ENCODE measurements at places on chromosomes 2 and 18. TPM values are rescaled to one million over a fixed set of nuclear protein-coding genes. Genes with fewer than 3 reads are reported as not detected.

DNA sequence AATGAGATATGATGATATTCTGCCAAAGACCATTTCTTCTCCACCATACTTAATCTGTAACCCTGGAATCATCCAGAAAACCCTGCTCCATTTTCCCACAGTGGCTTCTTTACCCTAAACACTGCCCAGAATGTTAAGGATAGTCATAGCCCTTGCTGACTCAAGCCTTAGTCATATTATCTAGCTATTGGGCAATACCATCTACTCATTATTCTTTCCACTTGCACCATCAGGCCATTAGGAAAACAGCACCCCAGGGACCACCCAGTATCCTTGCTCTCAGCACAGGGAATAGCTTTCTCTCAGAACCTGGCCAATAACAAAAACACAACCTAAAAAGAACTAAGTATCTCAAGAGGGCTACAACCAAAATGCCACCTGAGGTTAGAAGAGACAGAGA lies 445.7 kb upstream of the SLC14A2 start:
- H3K4me1 ChIP-seq, result no peaks in the 10 kb centered on the region
- H3K4me3 ChIP-seq, result no peak overlapping the region
- H3K27me3 ChIP-seq, result no peaks in the 10 kb centered on the region
- DNase-seq, result no peak

DNA sequence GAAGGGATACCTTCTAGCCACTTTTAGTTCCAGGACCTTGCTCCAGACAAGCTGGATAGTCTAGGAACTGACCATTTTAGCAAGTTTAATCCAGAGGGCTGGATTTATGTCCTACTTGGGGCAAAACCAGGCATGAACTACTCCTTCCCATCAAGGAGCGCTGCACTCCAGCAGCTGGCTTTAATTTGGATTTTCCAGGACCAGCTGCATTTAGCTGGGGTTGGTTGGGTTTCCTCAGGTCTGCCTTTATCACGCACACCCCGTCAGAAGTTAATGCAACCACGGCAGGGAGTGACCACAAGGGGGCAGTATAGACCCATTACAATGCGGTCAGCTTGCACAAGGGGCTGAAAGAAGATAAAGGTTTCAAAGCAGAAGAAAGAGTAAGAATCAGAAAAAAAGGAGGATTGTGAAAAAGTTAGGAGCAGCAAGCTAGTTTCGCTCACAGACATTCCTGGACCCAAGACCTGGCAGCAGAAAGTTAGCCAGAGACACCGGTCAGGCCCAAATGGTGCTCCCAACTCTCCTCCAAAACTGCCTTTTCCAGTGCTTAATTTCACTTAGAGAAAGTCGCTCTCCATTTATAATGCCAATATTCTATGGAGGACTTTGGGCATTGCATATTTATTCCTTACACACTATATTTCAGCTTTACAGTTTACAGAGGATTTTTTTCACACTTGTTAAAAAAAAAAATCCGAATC lies 40.1 kb downstream of the SLC4A1AP start:
- H3K27ac ChIP-seq, result no peak overlapping the region
- H3K36me3 ChIP-seq, result no peaks in the 10 kb centered on the region
- peak; percentile 79 for DNase-seq

DNA sequence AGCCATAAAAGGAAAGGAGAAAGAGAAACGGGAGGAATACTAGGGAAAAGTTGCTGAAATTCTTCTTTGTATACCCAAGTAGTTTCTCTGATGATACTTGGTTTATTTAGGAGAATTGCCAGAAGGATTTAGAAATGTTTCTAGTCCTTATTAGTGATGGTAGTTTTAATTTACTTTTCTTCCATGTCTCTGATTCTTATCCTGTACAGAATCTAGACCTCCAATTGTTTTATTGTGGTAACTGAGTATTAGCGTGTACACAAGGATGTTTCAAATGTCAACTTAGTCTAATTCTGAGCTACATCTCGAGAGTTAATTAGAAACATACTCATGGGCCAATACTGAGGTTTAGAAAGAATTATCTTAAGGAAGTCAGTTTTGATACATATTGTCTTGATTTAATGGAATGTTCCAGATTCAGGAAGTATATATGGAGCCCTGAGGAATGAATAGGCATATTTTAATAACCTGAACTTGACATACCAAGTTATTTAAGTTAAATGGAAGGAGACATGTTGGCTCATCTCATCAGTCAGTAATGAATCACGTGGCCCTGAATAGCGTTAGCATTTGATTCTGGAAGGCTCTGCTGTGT lies 219.6 kb downstream of the LTBP1 start:
- no peaks in the 10 kb centered on the region for H3K36me3 ChIP-seq
- H3K27ac ChIP-seq, result no peak overlapping the region
- H3K4me3 ChIP-seq, result no peak overlapping the region
- no peaks in the 10 kb centered on the region for H3K27me3 ChIP-seq
- H3K4me1 ChIP-seq, result no peaks in the 10 kb centered on the region
- no peak for DNase-seq

- H3K36me3 ChIP-seq, result no peaks in the 10 kb centered on the region
- H3K4me3 ChIP-seq, result no peak overlapping the region
- H3K27ac ChIP-seq, result peak overlapping the region; percentile 39
- no peaks in the 10 kb centered on the region for H3K27me3 ChIP-seq
- DNase-seq, result no peak
- peaks cover 8% of the 10 kb centered on the region for H3K4me1 ChIP-seq
Measured at GRCh38 chr18:70428439-70428838, 139.6 kb downstream of the SOCS6 start.

- H3K4me3 ChIP-seq, result no peak overlapping the region
- no peak for DNase-seq
- no peaks in the 10 kb centered on the region for H3K36me3 ChIP-seq
- no peak overlapping the region for H3K27ac ChIP-seq
Measured at GRCh38 chr18:25075331-25075730, 276.6 kb downstream of the ZNF521 start.

DNA sequence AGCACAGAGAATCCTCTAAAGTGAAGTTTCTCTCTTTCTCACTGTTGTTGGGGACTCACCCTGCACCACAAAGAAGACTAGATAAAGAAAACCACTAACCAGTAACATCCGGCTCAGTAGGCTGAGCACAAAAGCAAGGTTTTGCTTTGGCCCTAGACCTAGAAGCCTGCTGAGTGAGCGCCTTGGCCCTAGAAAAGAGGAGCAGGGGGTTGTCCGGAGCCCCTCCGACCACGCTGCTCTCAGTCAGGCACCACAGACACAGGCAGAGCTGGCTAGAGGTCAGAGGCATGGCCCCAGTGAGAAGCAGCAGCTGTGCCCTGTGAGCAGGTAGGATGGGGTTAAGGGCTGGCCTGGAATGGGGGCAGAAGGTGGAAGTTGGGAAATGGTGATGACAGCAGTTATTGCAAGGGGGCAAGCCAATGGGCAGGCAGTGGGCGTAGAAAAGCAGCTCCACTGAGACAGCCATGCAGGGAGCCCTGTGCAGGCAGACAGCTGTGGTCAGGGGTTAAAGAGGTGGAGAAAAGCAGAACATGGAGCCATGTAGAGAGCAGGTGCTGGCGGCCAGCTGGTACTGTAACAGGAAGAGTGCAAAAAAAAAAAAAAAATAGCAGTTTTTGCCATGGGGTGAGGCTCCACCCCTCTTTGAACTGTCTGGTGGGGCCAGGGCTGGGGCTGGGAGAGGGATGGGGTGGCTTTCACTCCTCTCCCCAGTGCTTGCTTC lies 36.9 kb upstream of the SLC14A1 start:
- no peaks in the 10 kb centered on the region for H3K27me3 ChIP-seq
- no peaks in the 10 kb centered on the region for H3K4me1 ChIP-seq
- DNase-seq, result peak; percentile 75
- H3K27ac ChIP-seq, result peak overlapping the region; percentile 26

GRCh38 chr2:100179806-100180205 lies 37.4 kb upstream of the AFF3 start:
- H3K27me3 ChIP-seq, result no peaks in the 10 kb centered on the region
- no peak overlapping the region for H3K4me3 ChIP-seq
- H3K27ac ChIP-seq, result no peak overlapping the region
- no peak for DNase-seq
- H3K4me1 ChIP-seq, result no peaks in the 10 kb centered on the region

DNA sequence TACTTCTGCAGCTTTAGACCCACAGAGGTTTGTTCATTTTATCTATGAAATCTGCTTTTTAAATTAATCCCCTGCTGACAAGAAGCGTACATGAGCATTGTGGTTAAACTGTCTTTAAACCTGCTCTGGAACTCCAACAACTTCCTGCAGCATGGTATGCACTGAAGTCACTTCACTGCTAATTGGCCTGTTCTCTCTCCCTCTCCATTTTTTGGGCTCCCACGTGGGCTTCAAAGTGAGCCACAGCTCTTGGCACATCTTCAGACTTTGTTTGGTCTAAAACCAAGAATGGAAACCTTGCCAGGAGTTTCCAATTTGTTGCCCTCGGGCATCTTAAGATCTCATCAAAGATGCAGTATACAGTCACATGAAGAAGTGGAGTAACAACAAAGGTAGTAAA lies 311.4 kb downstream of the LRRTM1 start:
- H3K27ac ChIP-seq, result no peak overlapping the region
- H3K27me3 ChIP-seq, result no peaks in the 10 kb centered on the region
- no peak overlapping the region for H3K4me3 ChIP-seq
- no peaks in the 10 kb centered on the region for H3K4me1 ChIP-seq
- DNase-seq, result no peak
- H3K36me3 ChIP-seq, result no peaks in the 10 kb centered on the region

DNA sequence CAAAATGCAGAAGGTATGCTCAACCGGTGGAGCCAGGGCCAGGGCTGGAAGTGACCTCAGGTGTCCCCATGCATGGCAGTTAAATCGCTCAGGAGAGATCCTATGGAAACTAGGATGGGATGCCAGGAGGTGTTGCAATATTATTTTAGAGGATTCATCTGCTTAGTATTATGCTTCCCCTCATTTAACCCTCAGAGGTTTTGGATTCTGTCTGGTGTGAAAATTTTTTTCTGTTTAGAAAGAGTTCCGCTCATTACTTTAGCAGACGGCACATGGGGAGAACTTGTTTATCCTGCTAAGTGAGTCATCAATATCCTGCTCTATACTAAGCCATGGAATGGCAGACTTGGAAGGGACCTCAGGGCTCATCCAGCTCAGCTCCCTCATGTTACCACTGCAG lies 42.5 kb downstream of the TRIB2 start:
- DNase-seq, result no peak
- no peak overlapping the region for H3K27ac ChIP-seq
- no peak overlapping the region for H3K4me3 ChIP-seq
- H3K27me3 ChIP-seq, result no peaks in the 10 kb centered on the region
- H3K36me3 ChIP-seq, result no peaks in the 10 kb centered on the region
- H3K4me1 ChIP-seq, result no peaks in the 10 kb centered on the region

DNA sequence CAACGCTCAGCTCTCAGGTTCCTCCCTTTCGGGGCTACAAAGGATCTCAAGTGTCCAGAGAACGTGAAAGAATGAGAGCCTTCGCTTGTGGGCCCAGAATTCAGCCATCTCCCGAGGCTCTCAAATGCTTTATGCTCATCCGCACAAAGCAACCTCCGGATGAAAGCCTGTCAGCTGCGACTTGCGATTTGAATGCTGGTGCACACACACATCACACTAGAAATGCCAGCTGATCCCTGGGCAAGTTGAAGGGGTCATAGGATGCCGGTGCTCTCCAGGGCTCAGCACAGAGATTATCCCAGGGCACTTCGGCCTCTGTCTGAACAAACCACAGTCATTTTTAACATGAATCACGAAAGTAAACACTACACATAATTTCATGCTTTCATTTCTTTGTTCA lies 141.8 kb upstream of the MYT1L start:
- no peak overlapping the region for H3K27ac ChIP-seq
- no peaks in the 10 kb centered on the region for H3K4me1 ChIP-seq
- DNase-seq, result no peak
- H3K4me3 ChIP-seq, result no peak overlapping the region

GRCh38 chr2:68837164-68837860 lies 33.9 kb downstream of the BMP10 start:
- no peaks in the 10 kb centered on the region for H3K27me3 ChIP-seq
- H3K36me3 ChIP-seq, result no peaks in the 10 kb centered on the region
- H3K4me3 ChIP-seq, result no peak overlapping the region
- H3K4me1 ChIP-seq, result peaks cover 6% of the 10 kb centered on the region
- DNase-seq, result peak; percentile 92

DNA sequence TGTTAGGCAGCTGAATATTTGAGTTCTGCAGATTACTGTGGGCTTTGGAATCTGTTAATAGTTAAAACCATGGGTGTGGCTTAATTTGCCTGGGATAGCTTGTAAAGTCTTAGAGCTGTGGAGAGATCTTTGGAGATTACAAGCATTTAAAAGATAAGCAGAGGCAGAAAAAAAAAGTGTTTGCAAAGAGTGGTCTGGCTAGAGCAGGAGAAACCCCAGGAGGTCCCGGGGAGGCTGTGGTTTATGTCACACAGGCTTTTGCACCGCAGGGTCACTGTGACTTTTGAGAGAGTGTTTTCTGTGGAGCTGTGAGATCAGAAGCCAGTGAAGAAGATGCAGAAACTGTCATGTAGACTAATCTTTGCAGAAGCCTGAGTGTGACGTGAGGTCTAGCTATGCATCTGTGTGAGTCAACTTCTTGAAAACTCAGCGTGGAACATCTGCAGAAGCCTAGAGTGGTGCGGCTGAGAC lies 49.0 kb downstream of the SETBP1 start:
- H3K27me3 ChIP-seq, result no peaks in the 10 kb centered on the region
- H3K4me1 ChIP-seq, result peaks cover 20% of the 10 kb centered on the region
- H3K27ac ChIP-seq, result no peak overlapping the region
- H3K36me3 ChIP-seq, result no peaks in the 10 kb centered on the region
- no peak for DNase-seq

DNA sequence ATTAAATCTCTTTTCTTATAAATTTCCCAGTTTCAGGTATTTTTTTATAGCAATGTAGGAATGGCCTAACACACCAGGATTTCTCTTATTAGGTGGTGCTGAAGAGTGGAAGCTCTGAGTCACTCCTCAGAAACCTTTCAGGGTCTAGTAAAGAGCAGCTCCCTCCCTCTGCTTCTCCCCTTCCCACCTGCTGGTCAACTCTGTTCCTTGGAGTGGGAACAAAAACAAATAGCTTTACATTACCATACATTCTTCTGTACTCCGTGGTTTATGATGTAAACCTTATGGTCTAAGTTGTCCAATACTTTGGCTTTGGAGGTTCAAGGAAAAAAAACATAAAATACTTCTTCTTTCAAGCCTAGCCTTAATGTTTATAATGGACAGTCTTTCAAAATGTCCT lies 2.7 kb upstream of the IL1R1 start:
- H3K27me3 ChIP-seq, result no peaks in the 10 kb centered on the region
- no peak overlapping the region for H3K4me3 ChIP-seq
- DNase-seq, result no peak
- peaks cover 35% of the 10 kb centered on the region for H3K4me1 ChIP-seq

GRCh38 chr18:11760498-11761167 lies 71.6 kb downstream of the GNAL start:
- no peaks in the 10 kb centered on the region for H3K4me1 ChIP-seq
- no peak overlapping the region for H3K27ac ChIP-seq

GRCh38 chr2:174623106-174623637 lies 25.6 kb upstream of the WIPF1 start:
- no peaks in the 10 kb centered on the region for H3K27me3 ChIP-seq
- DNase-seq, result no peak
- H3K27ac ChIP-seq, result no peak overlapping the region
- peaks cover 8% of the 10 kb centered on the region for H3K36me3 ChIP-seq
- no peak overlapping the region for H3K4me3 ChIP-seq

Gene EIPR1
- total RNA-seq, result 16.6 TPM

Gene UGT1A1
- total RNA-seq, result not detected

Gene CRYGA
- total RNA-seq, result not detected

Gene LBX2
- total RNA-seq, result 1.8 TPM

Gene APLF
- total RNA-seq, result 6.8 TPM

Gene CDKL4
- 2.1 TPM for total RNA-seq

Gene PCARE
- total RNA-seq, result 0.55 TPM

Gene UGT1A9
- not detected for total RNA-seq

Gene CHRNG
- total RNA-seq, result not detected

Gene MYL1
- total RNA-seq, result not detected

Data from upper lobe of right lung (tissue), 1 donor.